Cerebellum (tissue), 4 donors: ENCODE measurements at places on chromosomes 3 and 15. TPM values are rescaled to one million over a fixed set of nuclear protein-coding genes. Genes with fewer than 3 reads are reported as not detected.
A peak's percentile ranks its signal among the peaks of the same experiment; 100 is the strongest.

GRCh38 chr3:74288761-74289160, 325.7 kb downstream of the CNTN3 start:
- DNase-seq: no peak

The TTLL13 gene
- 0.36 TPM for total RNA-seq

DNA sequence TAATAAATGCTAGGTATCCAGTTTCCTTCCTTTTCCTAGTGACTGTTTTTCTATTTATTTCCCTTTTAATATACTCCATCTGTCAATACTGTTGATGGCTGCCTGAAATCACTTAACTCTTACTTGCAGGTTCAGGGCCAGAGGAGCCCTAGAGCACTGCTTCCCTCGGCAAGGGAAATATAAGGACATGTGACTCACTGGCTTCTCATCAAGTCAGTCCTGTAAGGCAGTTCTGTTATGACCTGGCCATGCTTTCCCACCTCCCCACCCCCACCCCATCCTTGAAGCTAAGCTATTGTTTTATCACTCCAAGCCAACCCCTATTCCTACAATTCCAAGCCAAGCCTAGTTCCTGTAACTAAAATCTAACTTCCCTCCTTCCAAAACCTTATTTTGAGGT, 800.7 kb downstream of the ROBO1 start:
- DNase-seq: no peak

The PLIN1 gene
- total RNA-seq: 0.45 TPM

GRCh38 chr3:10023587-10024310, 2.5 kb upstream of the FANCD2 start:
- no peak for DNase-seq

GRCh38 chr15:94070356-94071295, 160.7 kb upstream of the MCTP2 start:
- no peak for DNase-seq

The CCDC54 gene
- total RNA-seq: 0.54 TPM

DNA sequence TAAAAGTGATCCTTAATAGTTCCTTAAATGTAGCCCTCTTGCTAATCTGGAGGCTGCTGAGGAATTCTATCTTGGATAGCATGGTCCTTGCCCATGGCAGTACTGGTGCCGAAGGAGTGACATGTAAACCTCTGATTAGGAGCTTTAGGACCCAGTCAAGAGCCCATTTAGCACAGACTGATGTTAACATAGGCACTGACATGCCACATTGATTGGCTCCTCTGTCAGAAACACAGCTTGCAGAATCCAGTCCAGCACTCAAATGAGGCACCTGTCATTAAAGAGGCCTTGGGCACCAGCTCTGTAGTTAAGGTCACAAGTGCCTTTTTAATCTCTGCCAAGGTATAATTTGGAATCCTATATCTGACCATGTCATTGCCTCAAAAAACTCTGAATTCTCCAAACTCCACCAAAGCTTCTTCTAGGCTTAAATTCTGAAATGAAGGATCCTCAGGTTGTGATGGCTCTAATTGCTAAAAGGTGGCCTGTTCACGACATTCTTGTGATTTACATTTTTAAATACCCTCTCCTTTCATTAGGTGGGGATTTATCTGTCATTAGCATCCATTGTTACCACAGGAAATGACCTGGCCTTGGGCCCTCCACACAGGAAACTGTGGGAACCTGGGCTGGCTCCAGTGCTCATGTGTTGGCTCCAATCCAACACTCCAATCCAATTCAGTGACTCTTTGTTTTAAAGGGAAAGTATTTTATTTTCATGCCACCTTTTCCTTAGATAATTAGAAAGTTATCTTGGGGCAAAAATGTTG, 57.3 kb upstream of the RNF7 start:
- no peak for DNase-seq

DNA sequence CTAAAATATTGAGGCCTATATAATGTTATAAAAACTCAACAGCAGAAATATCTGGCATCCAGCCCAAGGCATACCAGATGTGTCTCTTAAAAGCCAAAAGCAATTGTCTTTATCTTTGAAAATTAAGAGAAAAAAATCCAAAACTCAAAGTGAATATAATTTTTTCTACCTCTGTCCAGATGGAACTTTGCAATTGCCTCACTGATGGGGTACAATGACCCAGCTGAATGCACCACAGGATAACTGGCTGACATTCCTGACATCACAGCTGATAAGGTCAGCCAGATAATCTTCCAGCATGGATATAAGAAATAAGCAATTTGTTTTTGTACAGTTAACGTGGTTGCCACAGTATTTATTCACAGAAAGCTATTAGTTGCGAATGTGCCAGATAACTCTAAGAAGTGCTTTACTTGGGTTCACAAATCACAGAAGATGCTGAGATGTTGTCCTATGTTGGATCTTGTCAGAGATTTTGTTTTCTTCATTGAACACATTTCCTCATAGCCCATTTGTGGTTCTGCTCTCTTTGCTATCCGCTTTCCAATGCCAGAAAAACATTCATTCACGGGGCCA, 566.9 kb upstream of the CCDC54 start:
- no peak for DNase-seq

The STAB1 gene
- total RNA-seq: 19.8 TPM

The RBPMS2 gene
- 0.27 TPM for total RNA-seq

DNA sequence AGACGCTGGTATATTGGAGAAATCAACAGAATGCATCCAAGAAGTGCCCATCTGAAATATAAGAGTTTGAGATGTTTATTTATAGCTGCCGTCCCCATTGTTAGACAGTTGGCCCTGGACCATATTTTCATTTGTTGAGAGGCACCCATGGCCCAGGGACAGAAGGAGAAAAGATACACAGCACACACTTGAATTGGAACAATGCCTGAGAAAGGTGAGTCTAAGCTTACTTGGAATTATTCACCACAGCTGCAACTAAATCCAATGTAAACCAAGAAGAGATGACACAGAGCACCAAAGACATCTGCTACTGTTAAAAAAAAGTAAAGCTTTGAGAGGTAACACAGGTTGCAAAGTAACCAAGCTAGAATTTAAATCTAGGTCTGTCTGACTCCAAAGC, 525.5 kb upstream of the NAALADL2 start:
- DNase-seq: no peak

- DNase-seq: peak; percentile 33
These were observed 71.7 kb downstream of the DMXL2 start for GRCh38 chr15:51550841-51551240.

The SPINT1 gene
- total RNA-seq: 7.7 TPM

DNA sequence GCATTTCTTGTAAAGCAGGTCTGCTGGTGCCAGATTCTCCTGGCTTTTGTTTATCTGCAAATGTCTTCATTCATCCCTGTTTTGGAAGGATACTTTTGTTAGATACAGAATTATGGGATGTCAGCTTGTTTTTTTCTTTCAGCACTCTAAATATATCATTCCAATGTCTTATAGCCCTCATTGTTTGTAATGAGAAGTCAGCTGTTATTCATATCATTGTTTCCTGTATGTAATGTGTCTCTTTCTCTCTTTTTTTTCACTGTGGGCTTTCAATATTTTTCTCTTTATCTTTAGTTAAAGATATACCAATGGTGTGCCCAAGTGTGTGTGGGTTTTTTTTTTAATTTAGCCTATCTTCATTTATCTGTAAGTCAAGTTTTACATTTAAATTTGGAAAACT, 65.6 kb upstream of the DCP1A start:
- no peak for DNase-seq

- no peak for DNase-seq
These were observed 15.3 kb downstream of the OR4F15 start for GRCh38 chr15:101827257-101827656.

- no peak for DNase-seq
These were observed 148.4 kb upstream of the ATP11B start for GRCh38 chr3:182644790-182645433.

DNA sequence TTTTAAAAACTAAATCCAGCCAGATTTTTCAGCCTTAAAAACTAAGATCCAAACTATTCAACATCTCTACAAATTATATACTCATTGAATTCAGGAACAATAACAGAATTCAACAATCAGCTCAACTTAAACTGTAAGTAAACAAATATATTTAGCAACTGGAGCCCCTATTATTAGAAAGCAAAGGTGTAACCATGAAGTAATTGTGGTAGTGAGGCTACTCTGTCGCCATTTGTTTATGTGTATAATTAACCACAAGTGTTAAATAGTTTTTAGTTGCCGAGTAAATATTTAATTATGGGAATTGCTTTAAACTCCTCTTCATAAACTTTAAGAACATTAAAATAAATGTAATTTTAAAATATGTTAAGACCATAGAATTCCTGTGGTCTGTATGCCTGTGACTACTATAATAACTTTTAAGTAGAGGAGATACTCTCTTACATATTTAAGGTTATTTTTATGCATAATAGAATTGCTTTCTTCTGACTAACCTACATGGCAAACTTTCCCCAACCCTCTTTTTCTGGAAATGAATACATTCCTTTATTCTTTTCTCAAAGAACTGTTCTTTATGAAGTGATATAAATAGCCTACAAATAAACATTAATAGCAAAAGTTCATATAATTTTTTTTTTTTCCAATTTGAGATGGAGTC, 51.2 kb downstream of the MFN1 start:
- no peak for DNase-seq

The PARP14 gene
- total RNA-seq: 15.2 TPM

The BSN gene
- total RNA-seq: 13.7 TPM

GRCh38 chr15:33963831-33964664, 4.2 kb upstream of the CHRM5 start:
- DNase-seq: no peak

- DNase-seq: peak; percentile 10
These were observed 76.2 kb downstream of the CACNA2D3 start for GRCh38 chr3:54198556-54198955.

The ZBTB20 gene
- total RNA-seq: 84.3 TPM

The ERICH6 gene
- 0.27 TPM for total RNA-seq

DNA sequence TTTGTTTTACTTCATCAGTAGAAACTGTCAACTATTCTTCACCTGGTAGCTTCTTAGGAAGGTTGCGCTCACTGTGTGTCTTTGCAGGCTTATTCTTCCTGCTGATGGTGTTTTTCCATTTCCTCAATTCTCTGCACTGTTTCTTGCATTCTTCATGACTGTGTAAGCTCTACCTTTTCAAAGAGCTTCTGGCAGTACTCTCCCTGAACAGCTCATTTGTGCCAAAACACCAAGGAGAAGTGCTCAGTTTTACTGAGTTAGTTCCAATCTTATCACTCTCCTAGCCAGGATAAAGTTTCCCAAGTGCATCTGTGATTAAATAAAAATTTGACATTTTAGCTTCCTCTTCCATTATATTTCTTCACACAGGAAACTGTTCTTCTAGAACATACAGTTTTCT, 339.8 kb downstream of the EPHA3 start:
- DNase-seq: no peak

The ZBED2 gene
- not detected for total RNA-seq

DNA sequence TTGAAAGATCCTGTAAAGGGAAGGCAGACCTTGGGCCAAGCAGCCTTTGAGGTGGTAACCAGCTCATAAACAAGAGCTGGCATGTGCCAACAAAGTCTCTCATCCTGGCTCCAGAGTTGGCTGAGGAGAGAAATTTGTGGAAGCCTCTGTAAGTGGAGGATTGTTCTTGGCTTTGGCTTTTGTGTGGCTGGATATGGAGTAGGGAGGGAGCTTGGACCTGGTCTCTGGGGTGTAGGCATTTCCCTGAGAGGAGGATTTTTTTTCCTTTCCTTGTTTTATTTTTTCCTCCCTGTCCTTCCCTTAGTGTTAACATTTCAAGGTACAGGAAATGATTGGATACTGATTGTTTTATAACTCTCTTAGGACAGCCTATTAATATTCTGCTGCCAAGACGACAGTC, 60.8 kb downstream of the ZNF609 start:
- no peak for DNase-seq

The MESP1 gene
- total RNA-seq: 2.1 TPM

The CAND2 gene
- 18.2 TPM for total RNA-seq

The MITF gene
- 2.0 TPM for total RNA-seq

The THAP10 gene
- total RNA-seq: 5.1 TPM

The RTP1 gene
- total RNA-seq: 0.27 TPM

- no peak for DNase-seq
These were observed 85.6 kb upstream of the LYSMD4 start for GRCh38 chr15:99818872-99819271.

The ZIC4 gene
- 122 TPM for total RNA-seq

The CNTN3 gene
- total RNA-seq: 16.2 TPM

The CHDH gene
- total RNA-seq: 4.5 TPM

DNA sequence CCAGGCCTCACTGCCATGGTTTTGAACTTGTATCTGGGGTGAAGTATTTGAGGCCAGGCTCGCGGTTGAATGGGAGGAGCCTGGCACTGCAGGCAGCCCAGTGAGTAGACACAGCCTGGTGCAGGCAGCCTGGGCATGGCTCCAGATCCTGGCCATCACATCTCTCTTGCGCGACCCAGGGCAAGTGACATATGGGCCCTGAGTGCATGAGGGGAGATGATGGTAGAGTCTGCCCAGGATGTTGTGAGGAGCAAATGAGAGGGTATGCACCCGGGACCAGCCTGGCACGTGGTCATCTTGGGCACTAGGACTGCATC, 103.5 kb downstream of the TBC1D2B start:
- DNase-seq: peak; percentile 71

GRCh38 chr3:34183611-34184340, 385.3 kb downstream of the PDCD6IP start:
- DNase-seq: peak; percentile 73

- DNase-seq: no peak
These were observed 31.9 kb downstream of the PCCB start for GRCh38 chr3:136281966-136282520.

DNA sequence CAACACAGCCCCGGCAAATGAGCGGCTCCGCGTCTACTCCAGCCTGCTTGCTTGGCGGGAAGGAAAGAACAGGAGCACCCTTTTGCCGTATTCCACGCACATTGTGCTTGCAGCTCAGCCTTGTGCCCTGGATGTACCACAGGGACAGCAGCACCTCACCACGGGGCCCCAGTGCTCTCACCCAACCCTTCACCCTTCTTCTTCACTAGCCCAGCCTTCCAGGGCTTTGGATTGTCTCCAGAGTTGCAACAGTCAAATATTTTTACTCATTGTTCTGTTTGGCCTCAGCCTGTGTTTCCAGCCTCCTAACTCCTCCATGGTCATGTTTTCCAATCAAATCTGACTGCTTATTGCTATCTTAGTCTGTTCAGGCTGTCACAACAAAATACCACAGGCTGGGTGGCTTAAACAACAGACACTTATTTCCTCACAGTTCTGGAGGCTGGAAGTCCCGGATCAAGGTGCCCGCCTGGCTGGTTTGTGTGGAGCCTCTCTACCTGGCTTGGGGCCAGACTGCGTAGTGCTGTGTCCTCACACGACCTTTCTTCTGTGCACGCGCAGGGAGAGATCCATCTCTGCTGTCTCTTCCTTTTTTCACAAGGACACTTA, 79.2 kb upstream of the ABHD17C start:
- peak; percentile 75 for DNase-seq

DNA sequence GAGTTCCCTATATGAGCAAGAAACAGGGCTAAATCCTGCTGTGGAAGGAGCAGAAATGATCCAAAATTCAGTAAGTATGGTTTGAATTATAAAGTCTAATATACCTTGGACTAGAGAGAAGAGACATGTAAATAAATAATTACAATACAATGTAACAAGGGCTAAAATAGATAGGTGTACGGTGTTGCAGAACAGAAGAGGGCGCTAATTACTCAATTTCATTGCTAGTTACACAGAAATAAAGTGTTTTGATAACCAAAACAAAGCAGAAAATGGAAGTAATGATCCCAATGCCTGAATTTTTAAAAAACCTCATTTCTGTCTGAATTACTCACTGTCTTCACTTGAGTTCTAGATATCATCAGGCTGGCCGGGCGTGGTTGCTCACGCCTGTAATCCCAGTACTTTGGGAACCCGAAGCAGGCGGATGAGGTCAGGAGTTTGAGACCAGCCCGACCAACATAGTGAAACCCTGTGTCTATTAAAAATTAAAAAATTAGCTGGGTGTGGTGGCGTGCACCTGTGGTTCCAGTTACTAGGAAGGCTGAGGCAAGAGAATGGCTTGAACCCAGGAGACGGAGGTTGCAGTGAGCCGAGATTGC, 8.3 kb upstream of the PLCH1 start:
- no peak for DNase-seq
